ENCODE measurements at places on chromosomes 2 and 18.

DNA sequence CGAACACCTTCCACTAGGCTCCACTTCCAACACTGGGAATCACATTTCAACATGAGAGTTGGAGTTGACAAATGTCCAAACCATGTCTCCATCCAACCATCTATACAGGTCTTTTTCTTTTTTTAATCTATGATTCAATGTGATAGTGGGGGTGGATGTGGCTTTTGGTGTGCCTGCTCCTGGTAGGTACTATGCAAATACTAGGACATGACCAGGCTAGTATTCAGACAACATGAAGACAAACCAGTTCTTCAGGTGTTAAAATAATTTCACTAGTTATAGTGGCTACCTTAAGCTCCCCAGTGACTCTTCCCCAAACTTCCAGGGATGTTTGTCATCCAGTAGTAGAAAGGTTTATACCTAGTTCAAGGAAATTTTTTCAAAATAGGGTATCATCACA is 387.5 kb downstream of the CDH2 start:
- no peak for DNase-seq

GRCh38 chr2:96977631-96978195 is 8.7 kb downstream of the FAM178B start:
- no peak for DNase-seq

- no peak for DNase-seq
Measured at GRCh38 chr2:140998577-140998976, 1132.2 kb downstream of the LRP1B start.

DNA sequence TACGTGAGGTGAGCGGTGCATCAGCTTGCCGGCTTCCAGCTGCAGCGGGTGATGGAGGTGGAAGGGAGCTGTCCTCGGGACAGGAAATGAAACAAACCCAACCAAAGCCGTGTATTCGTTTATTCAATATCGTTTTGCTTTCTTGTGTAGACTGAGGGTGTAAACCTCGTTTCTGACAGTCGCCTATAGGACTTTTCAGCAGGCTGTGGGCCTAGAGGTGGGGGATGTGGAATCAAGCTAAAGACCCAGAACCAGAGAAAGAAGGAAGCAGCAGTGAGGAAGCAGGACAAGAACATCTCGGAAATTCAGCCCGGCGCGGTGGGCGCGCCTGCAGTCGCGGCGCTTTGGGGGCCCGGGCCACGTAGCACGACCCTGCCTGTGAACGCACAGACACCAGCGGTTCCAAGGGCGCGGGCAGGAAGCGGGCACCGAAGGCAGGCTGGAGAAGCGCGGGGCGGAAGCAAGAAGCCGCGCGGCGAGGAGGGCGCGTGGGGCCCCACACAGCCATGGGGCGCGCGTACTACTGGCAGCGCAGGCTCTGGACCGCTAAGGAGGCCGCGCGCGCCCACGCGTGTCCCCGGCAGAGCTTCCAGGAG is 755 bp upstream of the ATP9B start:
- DNase-seq: no peak

- DNase-seq: no peak
Measured at GRCh38 chr2:174835797-174836255, 71.6 kb upstream of the CHRNA1 start.

GRCh38 chr18:2293109-2293839 is 278.0 kb downstream of the METTL4 start:
- no peak for DNase-seq

DNA sequence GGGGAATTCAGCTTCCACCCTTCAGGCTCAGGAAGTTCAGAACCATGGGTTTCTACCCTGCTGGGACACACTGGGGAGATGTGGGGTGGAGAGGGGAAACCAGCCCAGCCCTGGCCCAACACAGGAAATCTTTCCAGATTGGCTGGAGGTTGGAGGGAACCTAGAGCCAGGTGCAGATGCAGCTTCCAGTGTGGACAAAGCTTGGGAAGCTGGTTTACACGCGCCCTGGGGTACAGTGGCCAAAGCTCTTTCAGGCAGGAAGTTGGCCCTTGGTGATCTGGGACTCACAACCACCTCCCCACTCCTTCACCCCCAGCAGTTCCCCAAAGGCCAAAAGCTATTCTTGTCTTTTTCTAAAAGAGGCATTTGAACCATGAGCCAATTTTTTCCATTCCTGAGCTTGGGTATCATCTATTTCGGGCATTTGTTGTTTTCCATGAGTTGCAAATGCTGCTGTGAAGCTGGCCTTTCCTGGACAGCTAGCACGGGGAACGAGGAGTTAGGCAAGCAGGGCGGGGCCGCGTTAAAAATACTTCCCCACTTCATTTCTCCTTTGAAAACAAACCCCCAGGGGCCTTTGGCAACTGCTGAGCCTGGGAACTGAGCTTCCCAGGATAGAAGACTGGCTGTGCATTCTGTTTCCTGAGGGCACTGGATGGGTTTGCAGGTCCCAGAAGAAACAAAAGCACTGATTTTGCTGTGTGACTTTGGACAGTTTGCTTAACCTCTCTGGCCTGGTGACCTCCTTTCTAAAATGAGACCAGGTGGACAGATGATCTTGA is 3.1 kb upstream of the ARID5A start:
- DNase-seq: no peak

DNA sequence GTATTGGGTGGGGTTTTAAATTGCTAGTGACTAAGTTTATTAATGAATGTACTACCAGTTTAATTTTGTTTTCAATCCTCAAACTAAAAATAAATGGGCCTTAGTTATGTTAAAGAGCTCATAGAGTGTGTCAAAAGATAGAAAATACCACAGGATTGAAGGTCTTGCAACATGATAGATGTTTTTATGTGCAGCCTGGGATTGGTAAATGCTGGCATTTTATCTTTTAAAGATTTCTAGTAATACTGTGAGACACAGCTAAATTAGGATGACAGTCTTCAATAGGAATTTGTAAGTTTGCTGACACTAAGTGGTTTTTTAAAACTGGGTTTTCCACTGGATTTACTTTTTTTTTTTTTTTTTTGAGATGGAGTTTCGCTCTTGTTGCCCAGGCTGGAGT is 122.3 kb downstream of the HAUS1 start:
- no peak for DNase-seq

GRCh38 chr18:70142001-70142400 is 63.5 kb downstream of the RTTN start:
- no peak for DNase-seq
